ENCODE measurements at places on chromosomes 16 and 17.

DNA sequence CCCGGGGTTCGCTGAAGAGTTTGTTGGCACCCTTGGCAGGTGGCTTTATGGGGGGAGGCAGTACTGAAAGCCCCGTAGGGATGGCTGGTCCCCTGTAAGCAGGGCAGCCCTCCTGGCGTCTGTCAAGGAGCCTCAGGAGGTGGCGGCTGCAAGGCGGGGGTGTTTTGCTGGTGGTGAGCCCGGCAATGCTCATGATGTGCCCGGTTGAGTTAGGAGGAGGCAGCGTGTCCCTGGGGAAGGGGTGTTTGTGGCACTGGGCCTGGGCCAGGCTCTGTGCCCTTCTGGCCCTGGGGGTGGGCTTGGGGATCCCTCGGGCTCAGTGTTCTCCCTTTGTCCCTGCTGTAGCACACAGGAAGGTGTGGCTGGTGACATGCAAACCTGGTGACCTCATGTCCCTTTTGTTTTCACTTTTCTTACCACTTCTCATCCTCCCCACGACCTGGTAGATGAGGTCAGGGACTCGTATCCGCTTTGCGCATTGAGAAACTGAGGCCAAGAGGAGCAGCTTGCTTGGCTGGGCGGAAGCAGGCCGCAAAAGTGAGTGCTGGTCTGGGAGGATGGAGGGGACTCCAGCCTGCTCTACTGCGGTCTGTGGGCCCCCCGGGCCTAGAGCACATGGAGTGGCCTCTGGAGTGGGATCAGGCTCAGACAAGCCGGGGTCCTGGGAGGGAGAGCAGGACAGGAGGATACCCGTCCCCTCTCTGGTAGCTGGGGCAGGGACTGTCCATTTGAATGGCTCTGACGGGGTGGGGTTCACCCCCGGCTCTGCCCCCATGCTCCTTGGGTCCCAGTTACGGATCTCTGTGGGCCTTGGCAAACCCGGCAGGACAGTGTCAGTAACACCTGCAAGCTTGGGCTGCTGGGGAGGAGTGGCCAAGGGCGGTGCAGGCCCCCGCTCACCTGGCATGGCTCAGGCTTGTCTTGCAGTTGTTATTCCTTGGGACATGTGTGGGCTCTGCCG, 2.2 kb downstream of the SNN start:
- DNase-seq: no peak

DNA sequence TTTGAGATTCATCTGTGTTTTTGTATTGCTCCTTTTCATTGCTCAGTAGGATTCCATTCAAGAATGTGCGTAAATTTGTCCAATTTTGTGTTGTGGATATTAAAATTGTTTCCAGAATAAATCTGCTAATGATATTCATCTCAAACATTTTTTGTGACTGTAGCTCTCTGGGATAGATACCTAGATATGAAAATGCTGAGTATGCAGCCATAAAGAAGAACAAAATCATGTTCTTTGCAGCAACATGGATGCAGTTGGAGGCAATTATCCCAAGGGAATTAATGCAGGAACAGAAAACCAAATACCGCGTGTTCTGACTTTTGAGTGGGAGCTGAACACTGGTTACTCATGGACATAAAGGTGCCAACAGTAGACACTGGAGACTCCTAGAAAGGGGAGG, 40.2 kb upstream of the ATF7IP2 start:
- DNase-seq: no peak

- no peak for DNase-seq
Observed at GRCh38 chr17:31281061-31281460, 16.0 kb downstream of the OMG start.

- DNase-seq: no peak
Observed at GRCh38 chr16:15699819-15700218, 49.8 kb downstream of the NDE1 start.

- no peak for DNase-seq
Observed at GRCh38 chr17:60766778-60767190, 89.1 kb downstream of the BCAS3 start.

DNA sequence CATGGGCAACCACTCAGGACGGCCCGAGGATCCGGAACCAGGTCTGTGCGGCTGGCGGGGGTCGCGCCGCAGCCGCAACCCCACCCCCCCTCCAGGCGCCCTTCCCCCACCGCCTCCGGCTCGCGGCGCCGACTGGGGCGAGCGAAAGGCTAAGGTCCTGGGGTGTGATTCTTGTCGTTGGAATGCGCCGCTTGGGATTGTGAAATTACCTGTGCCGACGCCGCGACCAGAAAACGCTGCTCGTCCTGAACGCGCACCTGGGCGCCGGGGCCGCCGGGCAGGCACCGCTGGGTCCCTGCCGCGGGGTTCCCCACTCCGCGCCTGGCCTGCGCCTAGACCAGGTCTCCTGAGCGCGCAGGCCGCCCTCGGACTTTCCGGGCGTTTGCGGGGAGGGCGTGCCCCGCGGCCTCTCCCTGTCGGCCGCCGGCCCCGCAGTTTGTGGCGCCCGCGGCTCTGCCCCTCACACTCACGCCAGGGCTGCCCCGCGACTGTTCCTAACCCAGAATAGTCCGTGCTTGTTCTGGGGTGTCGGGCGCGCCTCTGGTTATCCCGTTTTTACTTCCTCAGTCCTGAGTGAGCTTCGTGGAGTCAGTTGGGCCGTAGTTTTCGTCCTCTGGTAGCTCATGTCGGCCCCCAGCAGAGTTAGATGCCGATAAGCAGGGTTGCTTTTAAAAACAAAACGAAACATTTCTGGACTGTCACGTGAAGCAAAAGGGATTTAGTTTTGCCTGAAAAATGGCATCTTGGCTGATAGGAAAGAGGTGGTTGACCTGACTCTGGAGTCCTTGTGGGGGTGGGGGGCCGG, 147.2 kb downstream of the SPECC1 start:
- DNase-seq: peak; percentile 52

GRCh38 chr16:24013864-24014645, 178.3 kb downstream of the PRKCB start:
- peak; percentile 91 for DNase-seq

GRCh38 chr16:81582655-81583441, 138.2 kb downstream of the CMIP start:
- no peak for DNase-seq
